ENCODE measurements at places on chromosomes 2 and 18. TPM values are rescaled to one million over a fixed set of nuclear protein-coding genes. Genes with fewer than 3 reads are reported as not detected.

VIT gene
- total RNA-seq: 31.1 TPM

DNA sequence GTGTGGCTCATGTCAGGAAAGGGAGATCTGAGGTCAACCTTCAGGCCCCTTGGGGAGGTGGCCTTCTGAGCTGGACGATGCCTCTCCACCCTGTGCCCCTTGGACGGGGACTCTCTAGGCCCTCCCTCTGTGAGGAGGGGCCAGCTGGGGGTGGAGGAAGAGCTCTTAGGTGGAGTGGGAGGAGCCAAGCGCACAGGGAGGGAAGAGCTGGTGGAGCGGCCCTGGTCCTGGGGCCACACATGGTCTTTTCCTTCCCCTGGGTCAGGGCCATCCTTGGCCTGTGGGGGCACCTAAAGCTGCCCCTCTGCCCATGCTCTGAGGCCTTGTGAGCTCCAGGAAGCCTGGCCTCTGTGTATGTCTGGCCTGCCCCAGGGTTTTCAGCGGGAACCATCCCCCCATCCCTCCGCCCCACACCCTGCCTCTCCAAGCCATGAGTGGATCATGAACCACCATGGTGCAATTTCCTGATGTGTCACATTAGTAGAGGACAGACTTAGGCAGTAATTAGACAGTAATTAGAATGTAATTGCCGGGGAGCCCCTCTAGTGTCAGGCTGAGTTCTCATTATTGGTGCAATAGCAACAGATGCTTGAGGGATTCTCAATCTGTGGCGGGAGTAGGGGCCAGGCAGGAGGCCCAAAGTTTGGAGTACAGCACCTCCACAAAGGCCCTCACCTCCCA is 63.0 kb downstream of the GLI2 start:
- no peaks in the 10 kb centered on the region for H3K27me3 ChIP-seq
- peak; percentile 69 for DNase-seq
- H3K27ac ChIP-seq: no peak overlapping the region
- H3K4me3 ChIP-seq: no peak overlapping the region

GRCh38 chr2:63643486-63643885 is 54.7 kb downstream of the MDH1 start:
- H3K36me3 ChIP-seq: no peaks in the 10 kb centered on the region
- no peak for DNase-seq
- no peak overlapping the region for H3K27ac ChIP-seq
- H3K4me1 ChIP-seq: peaks cover 8% of the 10 kb centered on the region

GKN1 gene
- total RNA-seq: 0.29 TPM

GRCh38 chr2:12178289-12179080 is 432.1 kb downstream of the LPIN1 start:
- H3K27me3 ChIP-seq: no peaks in the 10 kb centered on the region
- H3K4me3 ChIP-seq: no peak overlapping the region
- H3K4me1 ChIP-seq: peaks cover 16% of the 10 kb centered on the region
- H3K27ac ChIP-seq: no peak overlapping the region
- no peak for DNase-seq
- no peaks in the 10 kb centered on the region for H3K36me3 ChIP-seq

GRCh38 chr2:239167011-239167673 is 233.7 kb downstream of the HDAC4 start:
- H3K4me3 ChIP-seq: no peak overlapping the region
- no peaks in the 10 kb centered on the region for H3K36me3 ChIP-seq
- no peaks in the 10 kb centered on the region for H3K27me3 ChIP-seq
- H3K4me1 ChIP-seq: no peaks in the 10 kb centered on the region

NEU2 gene
- total RNA-seq: not detected

DNA sequence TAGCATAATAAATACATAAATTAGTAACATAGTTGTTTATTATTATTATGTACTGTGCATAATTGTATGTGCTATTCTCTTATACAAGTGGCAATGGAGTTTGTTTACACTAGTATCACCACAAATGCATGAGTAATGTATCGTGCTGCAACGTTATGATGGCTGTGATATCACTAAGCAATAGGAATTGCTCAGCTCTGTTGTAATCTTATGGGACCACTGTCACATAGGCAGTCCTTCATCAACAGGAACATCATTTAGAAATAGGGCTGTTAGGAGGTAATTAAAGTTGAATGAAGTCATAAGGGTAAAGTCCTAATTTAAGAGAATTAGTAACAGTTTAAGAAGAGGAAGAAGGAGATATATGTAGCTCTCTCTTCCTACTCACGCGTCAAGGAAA is 33.8 kb downstream of the TEX51 start:
- no peak for DNase-seq
- H3K27me3 ChIP-seq: no peaks in the 10 kb centered on the region
- no peak overlapping the region for H3K27ac ChIP-seq
- no peak overlapping the region for H3K4me3 ChIP-seq
- H3K4me1 ChIP-seq: no peaks in the 10 kb centered on the region

DNA sequence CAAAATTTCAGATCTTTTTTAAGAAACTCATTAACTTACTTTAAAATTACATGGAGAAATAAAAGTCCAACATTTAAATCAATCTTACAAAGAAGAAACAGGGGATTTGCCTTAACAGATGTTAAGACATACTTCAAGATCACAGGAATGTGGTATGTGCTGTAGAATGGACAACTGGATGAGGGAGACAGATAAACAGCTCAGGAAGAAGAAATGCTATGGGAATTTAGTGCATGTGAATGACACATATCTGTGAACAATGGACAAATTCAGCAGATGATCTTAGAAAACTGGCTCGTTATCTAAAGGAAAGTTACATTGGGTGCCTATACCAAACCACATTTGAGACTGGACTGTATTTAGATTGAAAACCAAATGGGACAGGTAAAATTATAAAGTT is 246.8 kb upstream of the AGAP1 start:
- no peaks in the 10 kb centered on the region for H3K36me3 ChIP-seq
- no peak for DNase-seq
- H3K4me1 ChIP-seq: peaks cover 11% of the 10 kb centered on the region
- H3K27me3 ChIP-seq: no peaks in the 10 kb centered on the region

DNA sequence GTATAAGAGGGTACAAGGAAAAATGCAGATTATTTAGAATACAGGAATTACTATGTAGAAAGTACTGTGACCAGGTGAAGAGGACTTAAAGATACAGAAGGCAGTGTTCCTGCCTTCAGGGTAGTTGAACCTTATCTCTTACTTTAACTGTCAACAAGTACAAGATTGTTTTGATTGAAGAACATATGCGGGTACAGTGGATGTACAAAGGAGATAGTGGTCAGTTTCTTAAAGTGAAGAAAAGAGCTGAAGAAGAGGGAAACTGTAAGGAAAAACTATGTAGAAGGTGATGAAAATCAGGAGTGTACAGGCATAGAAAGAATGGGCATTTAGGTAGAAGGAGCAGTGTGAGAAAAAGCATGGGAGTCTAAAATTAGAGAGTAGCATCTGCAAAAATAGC is 2.2 kb downstream of the RALBP1 start:
- peaks cover 9% of the 10 kb centered on the region for H3K4me1 ChIP-seq
- H3K27ac ChIP-seq: no peak overlapping the region
- peak; percentile 9 for DNase-seq
- H3K4me3 ChIP-seq: no peak overlapping the region

- no peak for DNase-seq
- no peak overlapping the region for H3K4me3 ChIP-seq
- H3K27me3 ChIP-seq: no peaks in the 10 kb centered on the region
- no peaks in the 10 kb centered on the region for H3K36me3 ChIP-seq
These were observed 65.8 kb upstream of the ZNF804A start for GRCh38 chr2:184532551-184532950.

RGPD3 gene
- 0.59 TPM for total RNA-seq

DNA sequence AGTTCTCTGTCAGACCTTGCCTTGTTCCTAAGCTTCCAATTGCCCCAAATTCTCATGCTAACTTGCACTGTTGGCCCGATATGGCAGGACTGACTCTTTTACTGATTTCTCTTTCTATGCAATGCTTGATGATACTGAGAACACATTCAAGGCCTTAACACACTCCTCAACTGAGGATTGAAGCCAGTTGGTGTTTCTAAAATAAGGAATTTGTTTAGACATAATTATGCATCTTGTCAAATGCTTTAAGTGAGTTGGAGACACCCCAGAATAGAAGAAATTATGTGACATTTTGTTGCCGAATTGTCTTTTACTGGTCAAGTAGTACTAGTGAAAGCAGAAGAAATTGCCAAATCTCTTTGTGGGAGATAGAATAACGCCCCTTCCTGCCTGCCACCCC is 60.0 kb upstream of the THSD7B start:
- H3K36me3 ChIP-seq: no peaks in the 10 kb centered on the region
- H3K4me3 ChIP-seq: no peak overlapping the region

DNA sequence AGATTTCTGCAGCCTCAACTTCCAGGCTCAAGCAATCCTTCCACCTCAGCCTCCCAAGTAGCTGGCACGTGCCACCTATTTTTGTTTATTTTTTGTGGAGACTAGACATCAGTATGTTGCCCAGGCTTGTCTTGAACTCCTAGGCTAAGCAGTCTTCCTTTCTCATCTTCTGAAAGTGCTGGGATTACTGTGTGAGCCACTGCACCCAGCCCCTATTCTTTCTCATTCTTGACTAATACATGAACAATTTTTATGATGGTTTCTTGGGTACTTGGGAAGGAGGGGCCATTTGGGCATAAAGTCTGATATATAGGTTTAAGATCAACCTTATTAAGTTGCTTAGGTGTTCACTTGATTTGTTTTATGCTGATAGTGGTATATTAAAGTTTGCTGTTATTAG is 26.2 kb downstream of the EPC2 start:
- no peaks in the 10 kb centered on the region for H3K27me3 ChIP-seq
- DNase-seq: no peak
- peaks cover 16% of the 10 kb centered on the region for H3K4me1 ChIP-seq
- H3K27ac ChIP-seq: no peak overlapping the region

- peaks cover 8% of the 10 kb centered on the region for H3K4me1 ChIP-seq
- H3K27me3 ChIP-seq: no peaks in the 10 kb centered on the region
- no peak overlapping the region for H3K27ac ChIP-seq
- H3K4me3 ChIP-seq: no peak overlapping the region
These were observed 4.4 kb downstream of the PRADC1 start for GRCh38 chr2:73228631-73229030.

PARD3B gene
- 22.4 TPM for total RNA-seq

EN1 gene
- total RNA-seq: 0.29 TPM

CDH2 gene
- total RNA-seq: 78.7 TPM

- H3K27me3 ChIP-seq: peaks cover 30% of the 10 kb centered on the region
- H3K36me3 ChIP-seq: no peaks in the 10 kb centered on the region
- DNase-seq: no peak
- H3K4me3 ChIP-seq: no peak overlapping the region
- H3K27ac ChIP-seq: no peak overlapping the region
These were observed 25.5 kb downstream of the LGALSL start for GRCh38 chr2:64479259-64480117.

- no peaks in the 10 kb centered on the region for H3K36me3 ChIP-seq
- H3K4me3 ChIP-seq: no peak overlapping the region
- H3K27me3 ChIP-seq: no peaks in the 10 kb centered on the region
- H3K27ac ChIP-seq: peak overlapping the region; percentile 55
- peak; percentile 42 for DNase-seq
These were observed 487.2 kb upstream of the RAB12 start for GRCh38 chr18:8121942-8122480.

DNA sequence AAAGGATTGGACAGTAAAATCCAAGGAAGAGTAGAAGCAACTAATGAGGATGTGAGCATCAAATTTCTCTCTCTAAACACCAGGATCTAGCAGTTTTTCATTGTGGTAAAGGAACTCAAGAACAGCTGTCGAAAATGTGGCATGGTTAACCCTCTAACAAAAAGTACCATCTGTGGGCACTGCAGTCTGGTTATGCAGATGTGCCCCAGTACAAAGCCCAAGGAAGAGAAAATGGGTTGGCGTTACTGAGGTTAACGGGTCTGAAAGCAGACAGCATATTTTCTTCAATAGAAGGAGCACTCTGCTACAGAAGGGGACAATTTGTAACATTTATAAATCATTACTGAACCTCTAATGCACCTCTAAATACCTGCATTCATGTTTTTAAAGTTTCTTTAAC is 253.0 kb upstream of the HNRNPA3 start:
- no peaks in the 10 kb centered on the region for H3K36me3 ChIP-seq
- H3K4me3 ChIP-seq: no peak overlapping the region
- H3K4me1 ChIP-seq: no peaks in the 10 kb centered on the region
- no peak overlapping the region for H3K27ac ChIP-seq

GRCh38 chr18:41206341-41206830 is 748.6 kb upstream of the PIK3C3 start:
- no peak overlapping the region for H3K27ac ChIP-seq
- DNase-seq: no peak
- H3K27me3 ChIP-seq: no peaks in the 10 kb centered on the region
- H3K4me3 ChIP-seq: no peak overlapping the region
- H3K4me1 ChIP-seq: no peaks in the 10 kb centered on the region

ALPI gene
- total RNA-seq: not detected

DNA sequence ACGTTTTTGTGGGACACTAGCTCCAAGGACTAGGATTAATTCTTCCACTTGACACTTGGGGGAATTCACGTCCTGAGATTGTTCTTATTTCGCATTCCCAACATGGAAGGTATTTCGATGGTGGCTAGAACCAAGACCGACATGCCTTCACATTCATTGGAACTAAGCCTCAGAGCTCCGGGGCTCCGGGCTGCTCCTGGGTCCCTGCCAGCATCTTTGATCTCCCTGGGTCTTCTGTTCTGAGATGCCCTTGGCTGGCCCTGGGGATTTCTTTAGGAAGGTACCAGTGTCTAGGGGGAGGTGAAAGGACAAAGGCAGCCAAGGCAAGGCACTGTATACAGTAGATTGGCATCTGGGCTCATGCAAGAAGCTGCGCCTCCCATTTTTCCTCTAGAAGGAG is 76.8 kb downstream of the DYSF start:
- H3K27ac ChIP-seq: no peak overlapping the region
- H3K27me3 ChIP-seq: peaks cover 19% of the 10 kb centered on the region
- DNase-seq: no peak
- peaks cover 6% of the 10 kb centered on the region for H3K4me1 ChIP-seq
- H3K36me3 ChIP-seq: no peaks in the 10 kb centered on the region
- H3K4me3 ChIP-seq: no peak overlapping the region

DNA sequence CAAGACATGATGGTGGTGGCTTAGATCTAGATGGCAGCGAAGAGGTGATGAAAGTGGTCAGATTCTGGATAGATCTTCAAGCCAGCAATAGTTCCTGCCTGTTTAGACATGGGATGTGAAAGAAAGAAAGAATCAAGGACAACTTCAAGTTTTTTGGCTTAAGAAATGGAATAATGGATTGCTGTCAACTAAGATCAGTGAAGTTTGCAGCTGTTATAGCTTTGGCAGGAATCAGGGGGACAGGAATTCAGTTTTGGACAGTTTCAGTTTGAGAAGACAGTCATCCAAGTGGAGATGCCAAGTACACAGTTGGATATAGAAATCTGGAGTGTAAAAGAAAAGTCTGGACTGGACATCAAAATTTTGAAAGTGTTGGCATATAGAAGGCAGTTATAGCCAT is 283.7 kb upstream of the PKDCC start:
- no peak overlapping the region for H3K4me3 ChIP-seq
- H3K4me1 ChIP-seq: no peaks in the 10 kb centered on the region
- no peaks in the 10 kb centered on the region for H3K36me3 ChIP-seq
- no peak for DNase-seq
- H3K27me3 ChIP-seq: no peaks in the 10 kb centered on the region

GPR55 gene
- not detected for total RNA-seq

GRCh38 chr2:239429473-239430350 is 28.9 kb upstream of the HDAC4 start:
- peaks cover 3% of the 10 kb centered on the region for H3K27me3 ChIP-seq
- no peak overlapping the region for H3K4me3 ChIP-seq
- no peaks in the 10 kb centered on the region for H3K4me1 ChIP-seq

GRCh38 chr2:38778687-38779082 is 675 bp downstream of the GEMIN6 start:
- H3K36me3 ChIP-seq: peaks cover 7% of the 10 kb centered on the region
- peak overlapping the region; percentile 80 for H3K4me3 ChIP-seq
- no peak for DNase-seq

DSG2 gene
- total RNA-seq: 21.2 TPM

- peaks cover 31% of the 10 kb centered on the region for H3K4me1 ChIP-seq
- H3K27ac ChIP-seq: peak overlapping the region; percentile 49
- H3K27me3 ChIP-seq: no peaks in the 10 kb centered on the region
These were observed 42.0 kb downstream of the RDH14 start for GRCh38 chr2:18518116-18519111.

Measured in osteoblast (primary cell).